Stimulated activated CD4-positive, alpha-beta T cell treated with anti-CD3 and anti-CD28 coated beads, Interleukin-1b, Interleukin-23, amount 100 ng/mL, for 24 hours (primary cell): ENCODE measurements at places on chromosomes 11 and 22.

DNA sequence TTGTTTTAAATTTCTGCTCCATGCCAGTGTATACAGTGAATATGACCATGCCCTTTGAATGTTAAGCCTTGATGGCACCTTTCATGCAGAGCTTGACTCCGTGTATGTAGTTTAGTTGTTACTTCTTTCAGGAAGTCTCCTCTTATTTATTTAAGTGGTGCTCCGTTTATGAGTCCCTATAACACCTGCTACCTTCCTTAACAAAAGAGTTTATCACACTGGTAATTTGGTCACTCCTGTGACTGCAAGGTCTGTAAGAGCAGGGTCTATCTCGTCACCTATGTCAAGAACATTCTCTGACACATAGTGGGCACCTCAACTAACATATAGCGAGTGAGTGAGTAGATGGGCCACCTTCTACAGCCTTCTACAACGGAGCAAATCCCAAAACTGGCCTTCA lies 152.5 kb downstream of the CCDC34 start:
- no peak for DNase-seq

- no peak for DNase-seq
These were observed 18.2 kb downstream of the TEAD1 start for GRCh38 chr11:12692229-12693075.

DNA sequence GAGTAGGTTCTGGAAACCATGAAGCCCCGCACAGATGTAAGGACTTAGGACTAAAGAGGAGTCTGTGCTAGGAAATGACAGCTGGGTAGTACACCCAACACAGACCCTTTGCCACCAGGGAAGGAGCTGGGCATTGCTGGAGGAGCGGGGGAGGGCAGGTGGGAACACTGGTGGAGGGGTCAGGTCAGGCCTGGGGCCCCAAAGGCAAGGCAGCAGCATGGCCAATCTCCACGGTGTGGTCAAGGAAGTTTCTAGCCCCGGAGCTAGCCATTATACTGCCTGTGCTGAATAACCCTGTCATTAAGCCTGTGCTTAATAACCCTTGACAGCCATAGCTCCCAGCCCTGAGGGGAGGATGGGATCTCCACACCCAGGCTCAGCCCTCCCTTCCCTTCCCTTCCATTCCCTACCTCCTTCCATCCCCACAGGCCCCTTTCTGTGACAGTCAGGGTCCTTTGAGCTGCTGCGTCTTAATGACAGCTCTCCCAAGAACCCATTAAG lies 2.1 kb downstream of the TMPRSS4 start:
- no peak for DNase-seq

- DNase-seq = no peak
These were observed 21.3 kb downstream of the TRIM66 start for GRCh38 chr11:8661001-8661795.

- DNase-seq = no peak
These were observed 128.1 kb downstream of the CCDC34 start for GRCh38 chr11:27234961-27235360.

DNA sequence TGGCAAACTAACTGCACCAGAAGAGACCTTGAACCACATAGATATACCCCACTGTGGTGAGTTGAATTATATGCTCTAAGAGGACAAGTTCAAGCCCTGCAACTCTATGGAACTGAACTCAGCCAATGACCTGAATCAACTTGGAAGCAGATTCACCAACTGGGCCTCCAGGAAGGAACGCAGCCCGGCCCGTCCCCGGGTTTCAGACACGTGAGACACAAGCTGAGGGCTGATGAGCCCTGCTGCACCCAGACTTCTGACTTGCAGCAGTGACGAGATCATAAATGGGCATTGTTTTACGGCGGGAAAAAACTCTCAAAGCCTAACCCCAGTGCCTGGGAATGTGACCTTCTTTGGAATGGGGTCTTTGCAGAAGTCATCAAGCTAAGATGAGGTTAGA lies 28.5 kb upstream of the GAL start:
- DNase-seq = no peak

GRCh38 chr11:104772806-104773241 lies 125.4 kb downstream of the CASP12 start:
- no peak for DNase-seq

DNA sequence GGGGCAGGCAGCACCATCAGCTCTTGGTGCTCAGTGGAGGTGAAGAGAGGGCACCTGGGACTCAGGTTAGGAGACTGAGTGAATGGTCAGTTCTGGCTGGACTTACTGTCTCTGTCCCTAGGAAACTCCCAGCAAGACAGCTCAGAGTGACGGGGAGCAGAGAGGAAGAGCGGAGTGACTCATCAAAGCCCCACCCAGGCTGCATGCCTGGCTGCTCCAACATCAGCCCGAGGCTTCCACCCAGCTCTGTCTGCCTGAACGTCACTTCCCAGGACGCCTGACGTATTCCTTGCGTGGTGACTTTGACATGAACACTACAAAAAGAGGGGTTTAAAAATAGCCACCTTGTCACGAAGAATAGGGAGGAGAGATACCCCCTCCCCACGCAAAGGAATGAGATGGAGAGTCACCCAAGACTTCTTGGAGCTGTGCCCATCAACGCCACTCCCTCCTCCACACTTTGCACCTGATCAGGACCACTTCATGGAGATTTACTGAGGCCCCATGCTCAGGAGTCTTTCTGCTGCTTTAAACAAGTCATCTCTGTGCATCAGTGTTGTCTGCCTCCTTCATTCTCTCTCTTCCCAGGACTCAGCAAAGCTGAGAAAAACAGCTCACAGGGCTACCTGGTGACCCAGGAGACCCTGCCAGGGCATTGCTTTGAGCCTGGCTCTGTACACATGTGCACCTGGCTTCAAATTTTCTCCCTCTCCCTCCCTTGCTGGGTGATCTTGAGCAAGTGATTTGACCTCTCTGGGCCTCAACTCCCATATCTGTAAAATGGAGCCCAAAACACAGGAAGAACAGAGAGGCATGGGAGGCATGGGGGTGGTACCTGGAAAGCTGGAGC lies 83.1 kb downstream of the MN1 start:
- no peak for DNase-seq

DNA sequence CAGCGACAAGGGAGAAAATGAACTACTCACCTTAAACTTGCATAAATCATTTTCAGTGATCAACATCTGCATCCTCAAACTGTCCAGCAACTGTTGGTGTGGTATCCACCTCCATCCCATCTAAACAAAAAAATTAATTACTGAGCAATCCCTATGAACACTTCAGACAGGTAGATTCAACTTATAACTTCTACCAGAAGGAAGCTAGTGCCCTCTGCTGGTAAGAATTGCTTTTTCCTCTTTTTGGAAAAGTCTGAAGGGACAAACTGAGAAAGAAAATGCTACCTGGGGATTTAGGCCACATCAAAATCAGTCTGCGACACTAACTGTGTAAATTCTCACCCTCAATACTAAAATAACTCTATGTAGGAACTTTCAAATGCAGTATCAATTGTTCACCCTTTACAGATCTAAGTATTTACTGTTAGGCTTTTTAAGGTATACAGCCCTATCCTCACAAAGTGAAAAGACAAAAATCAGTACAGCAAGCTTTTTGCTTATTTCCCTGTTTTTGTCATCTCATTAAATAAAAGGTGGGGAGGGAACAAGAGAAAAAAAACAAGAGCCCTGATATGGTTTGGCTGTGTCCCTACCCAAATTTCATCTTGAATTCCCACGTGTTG lies 17.9 kb downstream of the CLNS1A start:
- DNase-seq = no peak

DNA sequence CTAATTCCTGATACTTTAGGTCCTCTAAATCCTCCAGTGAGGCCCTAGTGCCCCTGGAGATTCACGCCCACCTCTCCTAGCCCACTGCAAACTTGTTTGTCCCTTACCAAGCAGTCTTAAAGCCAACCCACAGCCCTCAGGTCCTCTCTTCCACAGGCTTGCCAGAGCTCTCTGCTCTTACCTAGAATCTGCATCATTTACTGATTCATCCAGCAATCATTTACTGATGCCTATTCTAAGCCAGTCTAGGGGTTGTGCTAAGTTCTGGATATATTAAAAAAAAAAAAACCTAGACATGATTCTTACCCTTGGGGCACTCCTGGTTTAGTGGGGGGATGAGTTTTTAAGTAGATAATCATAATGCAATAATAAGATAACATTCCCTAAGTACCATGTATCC lies 43.0 kb upstream of the PLET1 start:
- no peak for DNase-seq

DNA sequence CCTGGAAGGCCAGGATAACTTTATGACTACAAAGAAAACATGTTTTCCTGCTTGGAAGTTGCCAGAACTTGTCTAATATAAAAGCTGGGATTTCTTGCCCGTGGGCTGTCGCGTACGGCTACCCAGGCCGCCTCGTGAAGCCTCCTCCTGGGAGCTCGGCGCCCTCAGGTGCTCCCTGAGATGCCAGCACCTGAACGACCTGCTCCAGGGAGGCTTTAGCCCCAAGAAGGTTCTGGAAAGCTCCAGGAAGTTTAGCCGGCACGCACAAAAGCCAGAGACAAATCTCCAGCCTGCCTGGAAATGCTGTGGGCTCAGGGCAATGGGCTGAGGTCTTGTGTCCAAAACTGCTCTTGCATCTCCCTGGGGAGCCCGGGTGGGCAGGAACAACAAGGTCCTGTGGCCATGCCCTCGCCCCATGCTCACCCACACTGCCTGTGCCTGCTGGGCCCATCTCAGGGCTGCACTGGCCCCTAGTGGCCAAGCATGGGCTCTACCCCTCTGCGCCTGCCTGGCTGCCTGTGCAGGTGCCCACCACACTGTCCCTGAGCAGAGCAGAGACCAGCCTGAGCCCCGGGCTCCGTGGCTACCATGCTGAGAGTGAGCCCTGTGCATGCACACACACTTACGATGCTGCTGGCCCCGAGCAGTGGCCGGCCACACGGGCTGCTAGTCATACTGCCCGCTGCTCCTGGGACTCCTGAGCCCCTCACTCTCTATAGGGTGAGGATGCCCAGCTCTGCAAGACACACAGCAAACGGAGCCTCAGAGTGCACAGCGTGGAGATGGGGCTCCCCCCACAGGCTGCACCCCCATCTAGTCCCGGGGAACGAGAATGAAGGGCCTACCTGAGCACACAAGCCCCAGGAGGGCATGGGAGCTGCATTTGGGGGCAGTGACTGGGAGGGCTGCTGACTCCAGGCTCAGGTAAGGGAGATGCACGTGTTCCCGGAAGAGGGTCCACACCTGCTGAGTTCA lies 4.9 kb upstream of the CELSR1 start:
- DNase-seq = peak; percentile 38

GRCh38 chr11:47765086-47765485 lies 2.1 kb downstream of the FNBP4 start:
- DNase-seq = no peak

GRCh38 chr11:94740083-94741021 lies 27.8 kb upstream of the AMOTL1 start:
- DNase-seq = no peak

DNA sequence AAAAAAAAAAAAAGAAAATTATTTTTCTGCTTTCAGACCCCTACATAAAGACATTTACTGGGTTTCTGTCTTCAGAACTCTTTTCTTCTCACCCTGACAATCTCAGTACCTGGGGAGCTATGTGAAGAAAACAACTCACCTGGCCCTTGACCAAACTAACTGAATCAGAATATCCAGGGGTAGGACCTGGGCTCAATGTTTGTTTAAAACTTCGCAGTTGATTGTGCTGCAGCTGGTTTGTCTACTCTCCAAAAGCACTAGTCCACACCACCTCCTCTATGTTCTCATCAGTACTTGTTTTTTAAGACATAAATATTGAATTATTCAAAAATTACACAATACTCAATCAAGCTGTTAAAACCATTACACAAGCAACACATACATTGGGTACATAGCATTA lies 34.8 kb downstream of the EIF3F start:
- no peak for DNase-seq

DNA sequence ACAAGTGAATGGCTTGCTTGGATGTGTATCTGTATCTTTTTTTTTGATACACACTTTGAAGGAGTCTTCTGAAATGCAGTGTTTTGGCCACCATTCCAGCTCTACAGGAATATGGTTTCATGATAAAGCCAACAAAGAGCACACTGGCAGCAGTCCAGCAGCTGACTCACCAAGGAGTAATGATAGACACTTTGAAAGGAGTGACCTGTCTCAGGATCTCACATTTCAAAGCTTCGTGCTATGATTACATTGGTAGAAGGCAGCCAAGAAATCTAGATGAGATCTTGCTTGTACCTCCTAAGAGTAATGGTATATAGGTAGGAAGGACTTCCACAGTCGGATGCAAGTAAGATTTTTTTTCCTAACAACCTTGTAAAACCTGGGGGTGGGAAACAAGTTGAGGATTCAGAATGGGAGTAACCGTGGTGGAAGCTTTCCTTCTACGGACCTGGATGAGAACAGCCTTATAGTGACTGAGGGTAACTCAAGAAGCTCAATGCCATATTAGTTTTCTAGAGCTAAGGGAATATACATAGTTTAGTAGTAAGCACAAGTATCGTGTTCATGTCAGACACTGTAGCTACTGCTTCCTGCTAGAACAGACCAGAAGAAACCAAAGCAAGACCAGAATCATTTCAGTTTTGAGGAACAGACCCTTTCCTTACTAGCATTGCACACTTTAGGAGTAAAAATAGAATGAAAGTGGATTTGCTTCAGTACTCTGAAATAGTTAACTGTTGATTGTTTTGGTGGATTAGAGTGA lies 25.0 kb downstream of the MTMR3 start:
- no peak for DNase-seq

DNA sequence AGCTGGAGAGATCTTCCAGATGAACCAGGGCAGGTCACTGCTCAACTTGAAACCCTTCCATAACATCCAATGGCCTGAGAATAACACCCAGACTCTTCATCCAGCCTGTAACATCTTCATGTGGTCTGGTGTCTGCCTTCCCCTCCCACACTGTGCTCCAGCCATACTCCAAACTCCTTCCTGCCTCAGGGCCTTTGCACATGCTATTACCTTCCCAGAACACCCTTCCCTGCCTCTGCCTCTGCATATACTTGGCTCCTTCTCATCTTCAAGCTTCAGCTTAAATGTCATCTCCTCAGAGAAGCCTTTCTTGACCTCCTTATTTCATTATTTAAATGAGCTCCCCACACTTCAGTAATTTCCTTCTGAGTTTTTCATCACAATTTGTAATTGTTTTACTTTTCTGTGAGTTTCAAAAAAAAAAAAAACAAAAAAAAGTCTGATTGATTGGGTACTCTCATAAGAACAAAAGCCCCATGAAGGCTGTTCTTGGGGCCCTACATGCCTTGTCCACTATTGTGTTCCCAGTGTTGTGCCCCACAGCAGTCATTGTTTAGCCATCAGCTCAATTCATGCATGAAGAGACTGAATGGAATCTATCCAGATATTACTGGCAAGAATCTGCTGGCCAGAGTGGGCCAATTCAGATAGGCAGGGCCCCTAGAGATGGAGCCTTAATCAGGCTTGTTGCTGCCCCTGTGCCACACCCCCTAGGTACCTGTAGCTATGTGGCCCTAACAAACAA lies 22.1 kb downstream of the LMO1 start:
- no peak for DNase-seq
